Small intestine (tissue), 16 donors: ENCODE measurements at places on chromosomes 3 and 15.

DNA sequence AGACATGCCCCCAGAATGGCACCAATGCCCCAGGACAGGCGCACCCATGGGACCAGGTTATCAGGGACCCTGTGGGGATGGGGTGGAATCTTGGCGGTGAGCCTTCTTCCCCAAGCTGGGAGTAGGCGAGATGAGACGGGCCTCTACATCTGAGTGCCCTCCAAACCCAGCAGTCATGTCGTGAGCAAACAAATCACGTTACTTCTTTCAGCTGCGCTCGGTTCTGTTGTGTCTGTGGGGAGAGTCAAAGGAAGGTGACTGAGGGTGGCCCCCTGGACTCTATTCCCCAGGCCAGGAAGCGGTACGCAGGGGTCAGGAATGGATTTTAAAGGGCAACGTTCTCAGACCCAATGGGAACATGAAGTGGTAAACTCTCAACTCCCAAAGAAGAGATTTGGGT is 2.8 kb downstream of the GOLGA6L2 start:
- DNase-seq: no peak

GRCh38 chr3:128473180-128473519 is 6.5 kb upstream of the DNAJB8 start:
- DNase-seq: no peak

DNA sequence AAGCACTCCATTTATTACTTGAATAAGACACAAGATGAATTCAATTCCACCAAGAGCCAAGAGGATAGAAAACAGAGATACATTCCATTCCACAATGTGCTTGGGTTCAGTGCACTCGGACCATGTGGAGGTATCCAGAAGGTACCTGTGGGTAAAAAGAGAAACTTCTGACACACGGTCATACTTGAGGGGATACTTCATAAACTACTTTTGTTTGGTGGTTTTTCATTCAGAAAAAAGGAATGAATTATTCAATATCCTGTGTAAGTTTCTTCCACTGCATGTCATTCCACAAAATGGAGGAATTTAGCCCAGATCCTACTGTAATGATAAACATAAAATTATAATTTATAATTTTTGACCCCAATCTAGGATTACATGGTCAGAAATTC is 5.7 kb downstream of the TM4SF1 start:
- DNase-seq: no peak

DNA sequence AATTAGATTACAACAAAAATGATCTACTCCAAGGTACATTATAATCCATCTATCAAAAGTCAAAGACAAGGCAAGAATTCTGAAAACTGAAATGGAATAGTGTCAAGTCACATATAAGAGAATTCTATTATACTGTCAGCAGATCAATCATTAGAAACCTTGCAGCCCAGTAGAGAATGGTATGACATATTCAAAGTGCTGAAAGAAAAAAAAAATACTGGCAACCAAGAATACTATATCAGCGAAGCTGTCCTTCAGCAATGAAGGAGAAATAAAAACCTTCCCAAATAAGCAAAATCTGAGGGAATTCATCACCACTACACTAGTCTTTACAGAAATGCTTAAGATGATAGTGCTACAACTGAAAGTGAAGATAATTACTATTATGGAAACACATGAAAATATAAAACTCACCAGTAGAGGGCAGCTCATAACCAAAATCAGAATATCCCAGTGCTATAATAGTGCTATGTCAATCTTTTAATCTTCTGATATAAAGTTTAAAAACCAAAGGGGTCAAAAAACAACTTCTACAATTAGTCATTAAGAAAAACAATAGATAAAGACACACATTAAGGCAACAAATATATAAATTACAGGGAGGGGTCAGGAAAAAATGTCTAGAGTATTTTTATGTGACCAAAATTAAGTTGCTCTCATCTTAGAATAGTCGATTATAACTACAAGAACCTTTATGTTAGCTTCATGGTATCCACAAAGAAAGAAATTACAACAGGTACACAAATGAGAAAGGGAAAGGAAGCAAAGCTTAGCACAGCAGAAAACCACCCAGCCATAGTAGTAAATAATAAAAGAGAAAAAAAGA is 190.7 kb upstream of the CNTN6 start:
- no peak for DNase-seq

DNA sequence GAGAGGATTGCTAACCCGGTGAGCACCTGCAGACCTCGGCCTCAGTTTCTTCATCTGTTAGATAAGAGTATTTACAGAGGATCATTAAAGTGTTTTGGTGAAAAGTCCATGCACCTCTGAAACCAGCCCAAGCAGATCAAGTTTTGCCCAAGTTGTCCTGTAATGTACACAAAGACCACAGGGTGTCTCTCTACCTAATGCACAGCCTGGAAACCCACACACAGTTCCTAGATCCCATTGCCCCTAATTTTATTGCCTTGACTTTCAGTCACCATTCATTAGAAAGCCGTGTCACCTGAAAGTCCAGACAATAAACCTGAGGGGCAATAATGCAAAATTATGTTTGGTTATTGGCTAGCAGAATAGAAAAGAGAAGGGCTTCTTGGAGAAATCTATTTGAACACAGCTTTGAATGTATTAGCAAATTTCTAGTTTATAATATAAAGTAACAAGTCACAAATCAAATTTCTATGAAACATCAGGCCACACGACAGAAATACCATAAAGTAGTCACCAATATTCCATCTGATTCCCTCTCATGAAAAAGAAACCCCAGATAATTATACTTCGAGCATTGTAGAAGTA is 161.3 kb upstream of the SLC2A2 start:
- DNase-seq: peak; percentile 50

DNA sequence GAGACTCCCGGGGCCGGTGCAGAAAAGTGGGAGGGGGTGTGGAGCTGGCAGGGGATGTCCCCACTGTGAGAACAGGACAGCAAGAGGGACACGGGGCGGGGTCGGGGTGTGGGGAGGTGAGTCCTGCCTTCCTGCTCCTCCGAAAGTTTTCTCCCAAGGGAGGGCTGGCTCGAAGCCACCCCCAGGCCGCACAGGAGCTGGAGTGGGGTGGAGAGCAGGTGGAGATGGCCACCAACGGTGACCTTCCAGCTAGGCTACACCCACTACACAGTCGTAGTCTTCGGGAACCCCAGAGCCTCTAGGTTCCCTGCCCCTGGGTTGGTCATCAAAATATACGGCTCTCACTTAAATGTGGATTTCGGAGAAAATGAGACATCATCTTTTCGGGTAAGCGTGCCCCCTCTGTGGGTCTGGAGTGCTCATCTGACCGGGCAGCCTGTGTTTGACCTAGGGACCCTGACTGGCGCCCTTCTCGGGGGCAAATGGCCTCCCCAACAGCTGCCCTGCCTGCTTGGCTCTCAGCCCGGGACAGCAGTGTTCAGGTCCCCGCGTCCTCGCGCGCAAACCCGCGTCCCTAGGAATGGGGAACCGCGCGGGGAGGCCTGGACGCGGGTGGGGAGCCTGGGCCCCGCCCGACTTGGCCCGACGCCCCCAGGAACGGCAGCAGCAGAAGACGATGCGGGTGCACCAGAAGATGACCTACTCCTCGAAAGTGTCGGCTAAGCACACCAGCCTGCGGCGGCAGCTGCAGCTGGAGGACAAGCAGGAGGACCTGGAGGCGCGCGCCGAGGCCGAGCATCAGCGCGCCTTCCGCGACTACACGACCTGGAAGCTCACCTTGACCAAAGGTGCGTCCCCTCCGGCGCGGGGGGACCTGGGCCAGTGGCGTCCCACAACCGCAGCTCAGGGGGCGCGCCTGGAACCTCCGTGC is 21.2 kb downstream of the CFAP100 start:
- no peak for DNase-seq

DNA sequence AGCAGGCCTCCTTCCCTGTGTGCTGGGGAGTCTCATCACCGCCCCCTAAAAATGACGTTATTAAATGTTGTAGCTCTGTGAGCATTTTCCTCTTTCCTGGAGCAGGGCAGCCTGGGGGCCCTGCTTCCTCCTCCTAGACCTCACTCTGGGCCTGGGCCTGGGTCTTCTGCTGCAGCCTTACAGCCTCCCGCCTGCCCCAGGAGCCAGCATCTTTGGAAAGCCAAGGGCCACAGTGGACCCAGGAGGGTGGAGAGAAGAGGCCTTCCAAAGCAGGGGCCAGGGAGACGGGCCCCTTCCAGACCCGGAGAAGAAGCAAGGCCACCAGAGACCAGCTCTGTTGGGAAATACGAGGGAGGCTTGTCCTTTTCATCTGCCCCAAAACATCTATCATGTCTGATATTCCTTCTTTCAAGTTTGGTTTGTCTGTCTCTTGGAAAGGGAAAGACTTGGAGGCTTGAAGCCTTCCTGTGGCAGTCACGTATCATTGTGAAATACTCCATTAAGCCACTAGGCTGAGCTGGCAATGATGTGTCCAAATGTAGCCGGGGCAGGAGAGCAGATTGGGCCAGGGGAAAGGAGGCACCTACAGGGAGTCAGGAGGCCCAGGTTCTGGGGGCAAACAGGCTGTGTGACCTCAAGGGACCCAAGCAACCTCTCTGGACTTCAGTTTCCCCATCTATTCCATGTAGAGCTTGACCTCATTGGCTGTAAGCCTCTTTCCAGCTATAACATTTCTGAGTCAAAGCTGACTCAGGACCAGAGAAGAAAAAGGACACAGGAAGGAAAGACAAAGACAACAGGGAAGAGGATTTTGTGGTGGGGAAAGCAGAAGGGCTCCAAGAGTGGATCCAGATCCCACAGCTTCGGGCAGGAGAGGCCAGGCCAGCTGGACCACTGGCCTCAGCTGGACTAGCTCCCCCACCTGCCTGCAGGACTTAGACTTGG is 31.1 kb downstream of the CYP11A1 start:
- DNase-seq: no peak

DNA sequence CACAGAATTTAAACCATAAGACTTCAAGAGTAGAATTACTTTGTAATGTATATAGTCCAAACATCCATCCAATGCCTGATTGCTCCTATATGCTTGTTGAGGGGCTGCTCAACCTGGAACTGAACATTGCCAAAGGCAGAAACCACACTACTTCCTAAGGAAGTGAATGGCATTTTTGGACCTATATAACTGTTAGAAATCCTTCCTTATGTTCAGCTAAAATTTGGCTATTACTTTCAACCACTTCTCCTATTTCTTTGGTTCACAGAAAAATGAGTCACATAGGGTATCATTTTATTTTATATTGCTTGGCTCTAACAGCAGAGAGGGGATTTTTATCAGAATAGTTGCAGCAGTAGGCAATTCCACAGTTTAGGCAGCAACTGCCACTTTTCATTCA is 342.1 kb downstream of the SLC9A9 start:
- DNase-seq: no peak

GRCh38 chr3:155270485-155271342 is 22.8 kb downstream of the STRIT1 start:
- DNase-seq: no peak

- no peak for DNase-seq
Measured at GRCh38 chr15:74782259-74783071, 585 bp downstream of the CSK start.

DNA sequence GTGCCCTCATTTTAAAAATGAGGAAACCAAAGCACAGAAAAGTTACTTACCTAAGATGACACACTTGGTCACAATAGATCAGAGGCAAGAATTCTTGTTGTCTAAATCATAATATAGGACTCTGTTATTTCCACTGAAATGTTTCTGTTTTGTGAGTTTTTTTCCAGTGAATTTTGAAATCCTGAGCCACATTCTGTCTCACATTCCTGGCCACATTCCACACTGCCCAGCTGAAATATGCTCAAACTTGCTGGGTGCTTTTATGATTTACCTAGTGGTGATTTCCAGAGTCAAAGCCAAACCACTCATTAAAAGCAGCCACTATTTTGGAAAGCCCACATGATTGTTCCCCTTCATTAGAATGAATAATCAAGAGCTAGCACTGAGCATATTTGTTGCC is 82.3 kb upstream of the NPHP3 start:
- no peak for DNase-seq

DNA sequence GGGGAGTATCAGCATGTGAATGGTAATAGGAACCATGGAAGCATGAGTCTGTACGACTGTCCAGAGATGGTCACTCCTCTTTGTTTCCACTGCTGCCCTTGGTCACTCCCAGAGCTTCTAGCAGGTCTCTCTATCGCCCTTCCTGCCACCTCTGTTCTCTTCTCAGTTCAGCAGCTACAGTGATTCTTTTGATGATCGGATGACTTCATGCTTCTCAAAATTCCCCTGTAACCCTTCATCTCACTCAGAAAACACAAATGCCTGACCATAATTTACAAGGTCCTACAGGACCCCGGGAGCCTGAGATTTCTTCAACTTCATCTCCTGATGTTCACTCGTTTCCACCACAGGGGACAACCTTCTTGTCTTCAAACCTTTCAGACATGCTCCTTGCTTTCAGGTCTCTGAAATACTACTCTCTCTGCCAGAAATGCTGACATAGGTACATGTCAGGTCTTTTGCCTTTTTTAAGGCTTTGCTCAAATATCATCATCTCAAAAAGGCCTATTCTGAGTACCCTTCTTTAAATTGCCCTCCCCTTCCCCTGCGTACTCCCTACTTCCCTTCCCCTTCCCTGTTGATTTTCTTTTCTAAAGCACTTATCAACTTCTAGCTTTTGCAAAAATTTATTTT is 42.1 kb upstream of the BHLHE40 start:
- DNase-seq: no peak

GRCh38 chr3:14783480-14784086 is 35.2 kb upstream of the FGD5 start:
- no peak for DNase-seq

GRCh38 chr3:194994551-194994981 is 276.4 kb downstream of the XXYLT1 start:
- no peak for DNase-seq

- DNase-seq: no peak
Measured at GRCh38 chr3:120326784-120327183, 22.4 kb downstream of the LRRC58 start.

DNA sequence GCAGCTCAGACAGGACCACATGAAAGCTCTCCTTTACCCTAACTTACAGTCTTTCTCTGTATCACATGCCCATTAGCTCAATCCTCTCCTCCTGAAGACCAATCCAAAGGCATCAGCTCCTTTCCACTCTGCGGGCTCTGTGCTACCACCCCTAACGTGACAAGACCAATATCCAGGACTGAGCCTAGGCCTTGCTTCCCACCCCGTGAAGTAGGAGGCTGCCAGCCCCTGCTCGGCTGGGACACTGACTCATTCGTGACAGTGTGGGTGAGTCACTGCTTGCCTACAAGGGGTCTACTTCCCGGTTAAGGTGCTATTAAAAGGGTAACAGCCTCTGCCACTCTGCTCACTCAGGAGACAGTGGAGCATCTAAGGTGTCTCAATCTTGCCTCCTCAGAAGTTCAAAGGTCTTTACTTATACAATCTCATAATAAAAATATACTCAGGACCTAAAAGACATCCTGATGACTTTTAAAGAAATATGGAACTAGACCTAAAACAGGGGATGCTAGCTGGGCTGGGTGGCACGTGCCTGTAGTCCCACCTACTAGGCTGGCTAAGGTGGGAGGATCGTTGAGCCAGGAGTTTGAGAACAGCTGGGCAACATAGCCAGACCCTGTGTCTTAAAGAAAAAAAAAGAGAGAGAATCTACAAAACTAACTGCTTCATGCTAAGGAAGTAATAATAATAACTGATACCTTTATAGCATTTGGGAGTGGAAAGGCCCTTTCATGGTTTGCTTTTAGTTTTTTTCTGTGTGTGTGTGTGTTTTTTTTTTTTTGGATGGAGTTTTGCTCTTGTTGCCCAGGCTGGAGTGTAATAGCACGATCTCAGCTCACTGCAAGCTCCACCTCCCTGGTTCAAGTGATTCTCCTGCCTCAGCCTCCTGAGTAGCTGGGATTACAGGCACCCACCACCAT is 55.0 kb downstream of the TMEM44 start:
- peak; percentile 13 for DNase-seq
